ENCODE measurements at places on chromosomes 3 and 15.
A peak's percentile ranks its signal among the peaks of the same experiment; 100 is the strongest.

DNA sequence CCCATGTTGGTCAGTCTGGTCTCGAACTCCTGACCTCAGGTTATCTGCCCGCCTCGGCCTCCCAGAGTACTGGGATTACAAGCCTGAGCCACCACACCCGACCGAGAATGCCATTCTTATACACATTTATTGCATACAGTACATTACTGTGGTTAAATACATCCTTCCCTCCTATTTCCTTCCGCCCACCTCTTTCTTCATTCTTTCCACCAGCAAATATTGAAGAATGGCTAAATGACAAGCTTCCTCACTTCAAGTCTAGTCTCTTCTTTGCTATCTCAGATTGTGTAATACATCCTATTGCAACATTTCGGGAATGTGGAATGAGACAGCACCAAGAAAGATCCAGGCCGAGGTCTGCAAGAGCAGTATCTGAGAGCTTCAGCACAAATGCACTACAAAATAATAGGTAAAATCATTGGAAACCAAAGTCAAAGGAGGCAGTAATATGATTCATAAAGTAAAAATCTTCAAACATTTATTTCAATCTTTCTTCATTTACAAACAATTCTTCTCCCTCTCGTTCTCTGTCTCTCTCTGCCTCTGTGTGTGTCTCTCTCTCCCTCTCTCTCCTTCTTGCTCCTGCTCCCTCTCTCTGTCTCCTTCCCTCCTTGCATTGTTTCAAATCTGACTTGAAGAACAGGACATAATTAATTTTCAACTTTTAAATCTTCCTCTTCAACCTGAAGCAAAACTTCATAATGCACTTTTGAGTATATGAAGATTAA is 94.7 kb upstream of the TGFBR2 start:
- peak; percentile 98 for DNase-seq

GRCh38 chr3:64549869-64550268 is 137.9 kb downstream of the ADAMTS9 start:
- no peak for DNase-seq

- DNase-seq, result no peak
Observed at GRCh38 chr15:90901175-90902039, 1.7 kb upstream of the MAN2A2 start.

- DNase-seq, result peak; percentile 75
Observed at GRCh38 chr3:172562871-172563865, 39.9 kb upstream of the TNFSF10 start.

DNA sequence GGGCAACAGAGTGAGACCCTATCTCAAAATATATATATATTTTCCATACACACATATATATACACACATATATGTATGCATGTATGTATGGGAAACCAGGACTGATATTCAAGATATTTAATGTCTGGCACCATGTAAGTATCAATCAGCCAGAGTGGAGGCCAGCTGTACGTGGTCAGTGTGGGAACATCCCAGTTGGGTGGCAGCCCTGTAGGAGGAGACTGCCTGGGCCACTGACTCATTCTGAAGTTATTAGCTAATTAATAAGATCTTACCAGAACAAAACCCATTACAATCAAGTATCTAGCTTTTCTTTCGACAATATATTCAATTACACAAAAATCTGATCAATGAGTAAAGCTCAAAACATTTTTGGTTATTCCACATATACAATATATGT is 85.1 kb upstream of the OCA2 start:
- no peak for DNase-seq

DNA sequence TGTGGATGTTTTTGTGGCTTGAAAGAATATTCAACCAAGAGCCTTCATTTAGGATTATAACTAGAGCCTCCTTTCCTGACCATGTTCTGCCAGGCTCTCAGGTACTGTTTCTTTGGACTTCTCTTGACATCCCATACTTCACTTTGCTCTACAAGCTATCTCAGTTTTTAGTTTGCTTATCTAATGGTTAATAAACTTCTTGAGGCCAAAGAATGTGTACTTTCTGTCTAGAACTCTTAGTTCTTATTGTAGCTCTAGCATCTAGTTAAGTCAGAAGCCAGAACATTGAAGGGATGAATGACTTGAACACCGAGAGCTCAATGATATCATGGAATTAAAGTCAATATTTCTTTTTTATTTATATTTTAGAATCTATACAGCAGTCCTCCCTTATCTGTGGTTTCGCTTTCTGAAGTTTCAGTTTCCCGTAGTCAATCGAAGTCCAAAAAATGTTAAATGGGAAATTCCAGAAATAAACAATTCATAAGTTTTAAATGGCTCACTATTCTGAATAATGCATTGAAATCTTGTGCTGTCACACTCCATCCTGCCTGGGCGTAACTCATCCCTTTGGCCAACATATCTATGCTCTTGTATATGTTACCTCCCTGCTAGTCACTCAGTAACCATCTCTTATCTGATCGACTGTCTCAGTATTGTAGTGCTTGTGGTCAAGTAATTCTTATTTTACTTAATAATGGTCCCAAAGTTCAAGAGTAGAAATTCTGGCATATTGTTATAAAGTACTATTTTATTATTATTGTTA is 368.6 kb upstream of the RBMS3 start:
- DNase-seq, result no peak

DNA sequence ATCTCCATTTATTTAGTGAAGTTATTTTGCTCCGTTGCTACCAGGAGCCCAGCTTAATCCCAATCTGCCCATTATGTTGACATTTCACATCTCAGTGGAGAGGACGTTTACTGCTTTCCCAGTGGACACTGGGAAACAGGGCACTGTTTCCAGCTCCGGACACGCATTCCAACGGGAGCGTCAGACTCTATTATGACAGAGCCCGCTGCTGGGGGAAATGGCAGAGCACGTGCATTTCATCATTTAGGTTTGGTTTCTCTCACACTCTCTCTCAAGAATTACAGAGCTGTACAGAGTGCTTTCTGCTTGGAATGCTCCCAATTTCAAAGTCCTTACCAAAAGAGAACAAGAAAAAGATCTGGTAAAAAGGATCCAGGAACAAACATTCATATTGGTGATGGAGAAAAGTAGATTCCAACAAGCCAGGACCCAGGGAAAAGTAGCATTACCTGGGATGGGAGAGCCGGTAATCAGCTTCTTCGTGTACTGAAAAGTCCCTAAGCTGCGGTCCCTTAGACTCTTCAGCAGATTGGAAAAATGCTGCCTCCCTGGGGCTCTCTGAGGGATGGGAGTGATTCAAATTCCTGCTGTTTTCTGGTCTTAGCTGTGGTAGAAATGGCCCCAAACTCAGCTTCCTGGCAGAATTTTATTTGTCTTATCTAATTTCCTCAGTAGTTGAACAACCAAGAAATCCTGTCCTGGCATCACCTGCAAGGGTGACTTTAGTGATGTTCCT is 136.0 kb upstream of the THBS1 start:
- DNase-seq, result no peak

- no peak for DNase-seq
Observed at GRCh38 chr3:76566211-76566534, 473.7 kb upstream of the ROBO2 start.

- DNase-seq, result no peak
Observed at GRCh38 chr3:63910891-63911290, 1.3 kb downstream of the SCAANT1 start.

GRCh38 chr3:47239929-47240328 is 42.7 kb downstream of the KIF9 start:
- DNase-seq, result no peak

DNA sequence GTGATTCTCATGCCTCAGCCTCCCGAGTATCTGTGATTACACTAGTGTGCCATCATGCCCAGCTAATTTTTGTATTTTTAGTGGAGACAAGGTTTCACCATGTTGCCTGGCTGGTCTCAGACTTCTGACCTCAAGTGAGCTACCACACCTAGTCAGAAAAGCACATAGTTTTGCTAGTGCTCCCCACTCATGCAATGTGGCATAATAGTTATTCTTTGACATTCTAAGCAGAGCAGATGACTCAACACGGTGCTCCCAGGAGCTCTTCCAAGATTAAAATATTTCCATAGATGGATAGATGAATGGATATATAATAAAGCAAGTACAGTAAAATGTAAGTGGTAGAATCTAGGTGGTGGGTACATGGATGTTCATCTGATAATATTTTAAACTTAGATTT is 53.1 kb upstream of the GK5 start:
- DNase-seq, result peak; percentile 17

DNA sequence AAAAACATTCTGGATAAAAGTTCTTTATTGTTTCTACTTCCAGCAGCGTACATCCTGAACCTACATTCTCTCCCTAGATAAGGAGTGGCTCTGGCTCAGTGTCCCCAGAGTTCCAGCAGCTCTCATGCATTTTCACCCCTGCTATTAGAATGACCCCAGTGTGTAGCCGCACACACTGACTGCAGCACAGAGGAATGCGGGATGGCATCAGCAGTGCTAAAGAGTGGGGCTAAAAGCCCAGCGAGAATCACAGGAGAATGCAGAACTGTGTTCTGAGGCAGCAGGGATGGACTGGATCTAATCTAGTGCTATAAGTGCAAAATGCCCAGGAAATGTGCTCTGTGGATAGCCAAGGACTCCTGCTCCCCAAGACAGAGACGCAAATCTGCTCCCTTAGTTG is 66.4 kb upstream of the TJP1 start:
- DNase-seq, result no peak

GRCh38 chr3:197546307-197547085 is 9.3 kb downstream of the BDH1 start:
- DNase-seq, result no peak

Measured in fibroblast of skin of left quadriceps (primary cell).